OCI-LY7 (cell line): ENCODE measurements at places on chromosomes 1 and 21.

- DNase-seq, result no peak
Observed at GRCh38 chr1:200150721-200151120, 123.2 kb downstream of the NR5A2 start.

DNA sequence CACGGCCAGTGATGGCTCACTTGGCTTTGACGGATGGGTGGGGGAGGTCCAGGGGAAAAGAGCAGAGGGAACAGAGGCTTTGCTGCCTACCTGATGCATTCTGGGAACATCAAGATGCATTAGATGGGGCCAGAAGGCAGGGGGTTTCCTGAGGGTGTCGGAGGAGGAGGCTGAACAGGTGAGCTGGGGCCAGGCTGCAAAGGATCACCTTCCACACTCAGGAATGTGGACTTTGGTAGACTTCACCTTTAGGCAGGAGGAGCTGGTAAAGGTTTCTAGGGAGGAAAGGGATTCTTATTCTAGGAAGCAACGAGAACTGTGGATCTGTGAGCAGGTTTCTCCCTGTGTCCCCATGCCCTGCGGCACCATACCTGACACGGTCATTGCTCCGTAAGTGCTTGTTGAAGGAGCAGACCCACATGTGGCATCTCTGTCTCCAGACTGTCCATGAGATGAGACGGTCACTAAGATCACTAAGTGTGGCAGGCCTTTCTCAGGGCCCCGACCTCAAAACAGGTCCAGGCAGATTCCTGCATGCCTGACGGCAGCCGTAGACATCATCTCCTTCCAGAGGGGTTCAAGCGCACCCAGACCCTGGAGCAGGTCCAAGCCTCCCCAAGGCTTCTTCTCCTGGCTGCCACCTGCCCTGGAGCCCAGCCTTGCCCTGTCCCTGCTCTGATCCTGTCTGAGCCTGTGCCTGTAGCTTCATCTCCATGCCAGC, 89.1 kb upstream of the SLC25A33 start:
- no peak for DNase-seq

- DNase-seq, result peak; percentile 32
Observed at GRCh38 chr1:46535063-46535462, 16.4 kb downstream of the KNCN start.

GRCh38 chr1:223558512-223558911, 107.0 kb downstream of the CAPN8 start:
- DNase-seq, result no peak

GRCh38 chr21:46131838-46132651, 23.3 kb downstream of the FTCD start:
- DNase-seq, result no peak

GRCh38 chr1:233333086-233333485, 5.6 kb downstream of the MAP3K21 start:
- DNase-seq, result no peak

DNA sequence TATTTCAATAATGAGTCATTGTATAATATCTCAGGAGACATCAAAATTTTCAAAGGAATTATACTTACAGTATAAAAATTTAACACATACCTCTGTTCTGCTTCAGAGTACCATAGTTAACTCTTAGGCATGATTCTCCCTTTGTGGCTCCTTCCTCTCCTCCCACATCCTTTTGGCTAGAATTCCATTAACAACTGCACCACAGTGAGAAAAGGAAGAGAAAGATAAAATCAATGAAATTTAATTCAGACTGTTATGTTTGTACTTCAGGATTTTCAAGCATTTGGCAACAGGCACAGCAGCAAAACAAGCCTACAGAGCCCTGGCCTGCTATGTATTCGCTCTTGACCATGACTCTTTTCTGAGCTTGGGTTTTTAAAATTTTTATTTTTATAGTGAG, 57.2 kb upstream of the SGIP1 start:
- DNase-seq, result no peak

DNA sequence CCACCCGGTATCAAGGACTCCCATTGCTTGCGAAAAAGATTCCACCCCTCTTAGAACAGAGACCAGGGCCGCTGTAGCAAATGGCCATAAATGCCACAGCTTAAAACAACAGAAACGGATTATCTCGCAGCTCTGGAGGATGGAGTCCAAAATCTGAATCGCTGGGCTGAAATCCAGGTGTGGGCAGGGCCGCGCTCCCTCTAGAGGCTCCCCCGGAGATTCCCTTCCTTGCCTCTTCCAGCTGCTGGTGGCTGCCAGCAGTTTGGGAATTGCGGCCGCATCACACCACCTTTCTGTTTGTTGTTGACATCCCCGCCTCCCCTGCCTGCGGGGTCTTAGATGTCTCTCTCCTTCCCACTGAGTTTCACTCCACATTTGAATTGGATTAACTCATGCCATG, 15.6 kb downstream of the PDE9A start:
- DNase-seq, result no peak

- DNase-seq, result no peak
Observed at GRCh38 chr1:96842215-96842614, 120.6 kb downstream of the PTBP2 start.

- DNase-seq, result no peak
Observed at GRCh38 chr1:224266915-224267856, 62.8 kb downstream of the NVL start.

DNA sequence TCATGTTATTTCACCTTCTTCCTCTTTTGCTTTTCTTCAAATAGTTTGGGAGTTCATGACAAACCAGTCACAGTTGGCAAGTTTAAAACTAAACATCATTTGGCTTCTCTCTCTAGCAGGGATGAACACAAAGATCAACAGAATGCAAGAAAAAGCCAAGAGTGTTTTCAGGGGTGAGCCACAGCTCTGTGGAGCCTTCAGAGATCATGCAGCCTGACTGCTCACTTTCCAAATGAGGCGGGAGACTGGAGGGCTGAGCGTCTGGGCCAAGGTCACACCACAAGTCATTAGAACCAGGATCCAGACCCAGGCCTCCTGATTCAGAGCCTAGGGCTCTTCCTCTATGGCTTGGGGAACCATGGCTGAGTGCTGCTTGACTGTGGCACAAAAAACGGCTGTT, 2.7 kb downstream of the DPT start:
- no peak for DNase-seq

- DNase-seq, result no peak
Observed at GRCh38 chr21:44614961-44615391, 3.1 kb downstream of the KRTAP10-8 start.

- no peak for DNase-seq
Observed at GRCh38 chr1:108357802-108358201, 92.3 kb upstream of the NBPF6 start.

- no peak for DNase-seq
Observed at GRCh38 chr1:90295534-90295933, 300.6 kb downstream of the ZNF326 start.

GRCh38 chr1:116127123-116127847, 16.1 kb downstream of the MAB21L3 start:
- no peak for DNase-seq

- DNase-seq, result peak; percentile 44
Observed at GRCh38 chr1:25809929-25810328, 9.8 kb upstream of the MTFR1L start.

DNA sequence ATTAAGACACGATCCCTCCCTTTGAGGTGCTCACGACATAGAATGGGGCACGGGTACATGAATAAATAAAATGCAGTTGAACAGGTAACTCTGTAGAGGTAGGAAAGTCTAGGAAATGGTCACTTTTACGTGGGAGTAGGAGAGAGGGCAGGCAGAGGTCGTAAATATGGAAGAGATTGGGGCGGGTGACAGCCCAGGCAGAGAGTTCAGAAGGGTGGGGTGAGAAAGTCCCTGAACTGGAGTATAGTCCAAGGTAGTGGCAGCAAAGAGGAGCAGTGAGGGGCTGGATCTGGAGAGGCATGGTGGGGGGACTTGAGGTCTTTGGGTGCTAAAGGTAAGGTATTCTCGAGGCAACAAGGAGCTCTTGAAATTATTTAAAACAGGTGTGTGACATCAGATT, 147.9 kb downstream of the C1orf21 start:
- no peak for DNase-seq

DNA sequence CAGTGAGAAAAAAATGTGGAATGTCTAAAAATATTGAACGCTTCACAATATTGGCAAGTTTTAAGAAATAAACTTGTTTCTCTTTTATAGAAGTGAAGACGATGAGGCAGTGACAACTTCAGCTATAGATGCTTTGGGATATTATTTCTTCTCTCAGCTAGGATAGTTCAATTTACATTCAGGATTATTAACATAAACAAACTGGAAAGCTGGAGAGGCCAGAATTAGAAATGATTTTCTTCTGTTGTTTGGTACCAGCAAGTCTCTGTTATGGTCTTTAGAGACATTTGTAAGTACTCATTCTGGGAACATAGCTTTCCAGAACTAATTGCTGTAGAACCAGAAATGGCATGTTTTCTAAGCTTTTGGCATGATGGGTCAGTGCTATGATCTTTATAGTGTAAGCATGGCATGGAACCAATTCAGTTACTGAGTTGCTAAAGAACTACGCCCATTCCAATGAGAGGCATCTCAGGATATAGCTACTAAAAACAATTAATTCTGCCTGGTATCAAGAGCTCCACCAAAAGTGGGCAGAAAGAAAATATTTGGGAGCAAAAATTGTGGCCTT, 599.5 kb upstream of the B3GALT2 start:
- no peak for DNase-seq

DNA sequence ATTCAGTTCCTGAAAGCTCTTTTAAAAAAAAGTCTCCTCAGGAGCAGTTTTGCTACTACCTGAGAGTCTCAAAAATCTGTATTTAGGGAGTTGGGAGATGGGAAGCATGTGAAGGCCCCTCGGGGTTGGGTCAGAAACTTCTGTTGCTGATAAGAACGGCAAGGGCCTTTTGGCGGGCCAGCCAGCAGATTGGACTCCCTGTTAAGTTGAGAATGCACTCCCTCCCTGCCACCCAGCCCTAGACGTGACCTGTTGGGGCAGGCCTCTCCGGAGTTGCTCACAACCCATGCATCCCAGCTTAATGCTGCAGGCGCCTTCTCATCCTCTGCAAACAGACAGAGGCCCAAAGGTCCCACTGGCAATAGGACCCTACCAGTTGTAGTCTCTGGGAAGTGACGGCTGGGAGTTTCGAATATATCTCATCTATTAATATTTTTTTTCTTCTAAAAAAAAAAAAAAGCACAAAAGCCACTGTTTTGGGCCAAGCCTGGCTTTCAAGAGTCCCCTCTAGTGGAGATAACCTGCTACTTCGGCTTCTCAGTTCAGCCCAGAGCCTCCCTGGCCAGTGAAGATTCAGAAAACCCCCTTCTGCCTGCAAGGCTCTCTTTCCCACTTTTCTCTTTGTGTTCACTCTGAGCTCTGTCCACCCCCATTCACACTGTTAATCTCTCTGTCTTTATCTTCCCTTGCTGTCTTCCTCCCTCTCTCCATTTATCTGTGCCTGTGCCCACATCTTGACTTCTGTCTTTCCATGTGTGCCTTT, 5.3 kb downstream of the PLXNA2 start:
- DNase-seq, result peak; percentile 23

DNA sequence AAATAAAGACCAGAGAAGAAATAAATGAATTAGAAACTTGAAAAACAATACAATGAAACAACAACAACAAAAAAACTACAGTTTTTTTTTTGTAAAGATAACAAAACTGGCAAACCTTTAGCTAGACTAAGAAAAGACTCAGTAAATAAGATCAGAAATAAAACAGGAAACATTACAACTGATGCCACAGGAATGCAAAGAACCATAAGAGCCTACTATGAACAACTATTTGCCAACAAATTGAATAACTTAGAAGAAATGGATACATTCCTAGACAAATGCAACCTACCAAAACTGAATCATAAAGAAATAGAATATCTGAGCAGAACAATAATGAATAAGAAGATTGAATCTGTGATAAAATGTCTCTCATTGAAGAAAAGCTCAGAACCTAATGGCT, 742.0 kb downstream of the ADGRL2 start:
- DNase-seq, result no peak

- DNase-seq, result no peak
Observed at GRCh38 chr1:32676945-32677344, 25.6 kb downstream of the SYNC start.

DNA sequence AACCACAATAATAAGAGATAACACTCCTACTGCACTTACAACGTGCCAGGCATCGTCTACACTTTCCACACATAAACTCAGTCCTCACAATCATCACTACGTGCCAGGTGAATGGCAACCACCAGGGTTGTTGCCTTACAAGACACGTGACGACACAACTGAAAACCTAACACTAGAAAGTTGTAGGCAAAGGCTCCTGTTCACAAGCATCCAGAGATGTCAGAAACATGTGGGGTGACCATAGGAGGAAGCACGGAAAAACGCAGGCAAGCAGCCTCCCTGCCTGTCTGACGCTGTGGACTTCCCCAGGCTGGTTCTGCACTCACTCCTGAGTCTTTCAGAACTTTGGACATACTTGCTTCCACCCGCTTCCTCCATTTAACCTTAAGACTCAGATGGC, 7.0 kb downstream of the CAPZB start:
- DNase-seq, result no peak

GRCh38 chr1:54297596-54298283, 97.8 kb downstream of the MRPL37 start:
- DNase-seq, result no peak

- no peak for DNase-seq
Observed at GRCh38 chr1:162906485-162906884, 45.5 kb upstream of the CCDC190 start.

GRCh38 chr1:31221072-31221471, 18.6 kb downstream of the NKAIN1 start:
- no peak for DNase-seq

GRCh38 chr1:162141281-162142054, 72.0 kb downstream of the NOS1AP start:
- DNase-seq, result no peak

- no peak for DNase-seq
Observed at GRCh38 chr1:210653771-210654170, 325.1 kb downstream of the HHAT start.

GRCh38 chr1:150110116-150110515, 39.6 kb upstream of the PLEKHO1 start:
- DNase-seq, result no peak

- no peak for DNase-seq
Observed at GRCh38 chr1:99673315-99673714, 27.4 kb downstream of the PALMD start.

GRCh38 chr1:236681219-236681618, 5.1 kb upstream of the ACTN2 start:
- no peak for DNase-seq

- no peak for DNase-seq
Observed at GRCh38 chr1:237507005-237507404, 383.7 kb downstream of the ZP4 start.

DNA sequence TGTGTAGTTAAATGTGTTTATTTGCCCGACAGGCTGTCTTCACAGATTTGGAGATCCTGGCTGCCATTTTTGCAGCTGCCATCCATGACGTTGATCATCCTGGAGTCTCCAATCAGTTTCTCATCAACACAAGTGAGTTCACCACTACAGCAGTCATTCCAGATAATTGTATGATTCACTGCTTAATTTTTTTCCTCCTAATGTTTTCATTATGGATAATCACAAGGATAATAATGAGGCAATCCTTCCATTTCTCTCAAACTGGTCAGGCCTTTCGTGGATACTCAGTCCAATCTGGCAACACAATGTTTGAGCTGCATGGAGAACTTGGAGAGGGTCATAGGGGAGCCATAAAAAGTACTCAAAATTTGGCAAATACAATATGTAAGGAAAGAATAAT, 168.3 kb upstream of the SGIP1 start:
- no peak for DNase-seq
